H1 (cell line): ENCODE measurements at places on chromosomes 1 and 21. TPM values are rescaled to one million over a fixed set of nuclear protein-coding genes. Genes with fewer than 3 reads are reported as not detected.

DNA sequence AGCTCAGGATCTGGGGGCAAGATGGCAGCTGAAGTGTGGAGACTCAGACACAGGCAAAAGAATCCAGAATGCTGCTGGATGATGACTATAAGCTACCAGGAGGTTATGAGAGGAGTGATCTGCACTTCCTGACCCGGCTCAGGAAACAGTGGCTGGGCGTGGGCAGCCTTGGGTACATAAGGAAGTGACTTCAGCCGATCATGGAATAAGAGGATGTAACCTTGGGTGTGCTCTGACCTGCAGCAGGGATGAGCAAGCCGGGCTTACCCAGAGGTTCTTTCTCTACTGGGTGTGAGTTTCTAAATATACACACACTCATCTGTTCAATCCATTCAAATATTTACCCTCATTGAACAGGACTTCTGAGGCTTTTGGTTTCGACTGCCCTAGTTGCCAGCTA is 62.7 kb downstream of the CD34 start:
- no peaks in the 10 kb centered on the region for H3K4me1 ChIP-seq
- H3K4me3 ChIP-seq: no peak overlapping the region
- no peaks in the 10 kb centered on the region for H3K36me3 ChIP-seq
- DNase-seq: no peak
- H3K27ac ChIP-seq: no peak overlapping the region
- H3K27me3 ChIP-seq: no peaks in the 10 kb centered on the region

DNA sequence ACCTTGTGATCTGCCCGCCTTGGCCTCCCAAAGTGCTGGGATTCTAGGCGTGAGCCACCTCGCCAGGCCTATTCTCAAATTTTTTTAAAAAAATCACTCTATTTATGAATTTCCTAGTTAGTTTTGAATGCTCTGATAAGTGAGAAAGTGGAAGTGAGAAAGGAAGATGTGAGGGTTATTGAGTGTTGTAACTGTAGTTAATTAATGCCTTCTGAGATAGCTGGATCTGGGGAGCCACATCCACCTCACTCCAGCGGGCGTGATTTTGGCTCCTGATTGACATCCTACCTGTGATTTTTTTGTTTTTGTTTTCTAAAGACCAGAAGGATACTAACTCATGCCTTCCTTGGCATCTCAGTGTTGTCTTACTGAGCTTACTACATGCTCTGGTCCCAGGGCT is 65.6 kb downstream of the ST3GAL3 start:
- no peaks in the 10 kb centered on the region for H3K27me3 ChIP-seq
- DNase-seq: no peak
- no peaks in the 10 kb centered on the region for H3K36me3 ChIP-seq
- no peak overlapping the region for H3K4me3 ChIP-seq

- no peaks in the 10 kb centered on the region for H3K36me3 ChIP-seq
- no peak for DNase-seq
- H3K27me3 ChIP-seq: no peaks in the 10 kb centered on the region
- H3K4me3 ChIP-seq: no peak overlapping the region
- no peak overlapping the region for H3K27ac ChIP-seq
Observed at GRCh38 chr1:6008696-6009095, 16.5 kb upstream of the NPHP4 start.

DNA sequence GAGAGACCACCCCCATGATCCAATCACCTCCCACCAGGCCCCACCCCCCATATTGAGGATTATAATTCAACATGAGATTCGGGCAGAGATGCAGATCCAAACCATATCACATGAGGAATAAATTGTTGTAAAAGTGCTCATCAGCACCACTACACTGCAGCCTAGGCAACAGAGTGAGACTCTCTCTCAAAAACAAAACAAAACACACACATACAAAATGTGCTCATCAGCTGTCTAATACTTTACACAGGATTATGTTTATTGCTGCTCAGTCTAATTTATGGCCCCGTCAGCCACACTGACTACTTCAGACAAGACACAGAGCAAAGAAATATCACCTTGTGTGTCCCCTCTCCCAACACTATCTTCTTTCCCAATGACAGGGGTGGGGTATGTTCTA is 72.9 kb upstream of the PPM1J start:
- DNase-seq: no peak
- H3K27me3 ChIP-seq: no peaks in the 10 kb centered on the region; the same call in 1 of the 2 replicates
- H3K27ac ChIP-seq: no peak overlapping the region
- no peaks in the 10 kb centered on the region for H3K36me3 ChIP-seq

DNA sequence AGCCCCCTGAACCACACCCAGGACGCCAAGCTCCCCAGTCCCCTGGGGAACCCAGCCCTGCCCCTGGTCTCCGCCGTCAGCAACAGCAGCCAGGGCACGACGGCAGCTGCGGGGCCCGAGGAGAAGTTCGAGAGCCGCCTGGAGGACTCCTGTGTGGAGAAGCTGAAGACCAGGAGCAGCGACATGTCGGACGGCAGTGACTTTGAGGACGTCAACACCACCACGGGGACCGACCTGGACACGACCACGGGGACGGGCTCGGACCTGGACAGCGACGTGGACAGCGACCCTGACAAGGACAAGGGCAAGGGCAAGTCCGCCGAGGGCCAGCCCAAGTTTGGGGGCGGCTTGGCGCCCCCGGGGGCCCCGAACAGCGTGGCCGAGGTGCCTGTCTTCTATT is 42.7 kb upstream of the ARHGEF16 start:
- DNase-seq: no peak
- H3K36me3 ChIP-seq: no peaks in the 10 kb centered on the region

DNA sequence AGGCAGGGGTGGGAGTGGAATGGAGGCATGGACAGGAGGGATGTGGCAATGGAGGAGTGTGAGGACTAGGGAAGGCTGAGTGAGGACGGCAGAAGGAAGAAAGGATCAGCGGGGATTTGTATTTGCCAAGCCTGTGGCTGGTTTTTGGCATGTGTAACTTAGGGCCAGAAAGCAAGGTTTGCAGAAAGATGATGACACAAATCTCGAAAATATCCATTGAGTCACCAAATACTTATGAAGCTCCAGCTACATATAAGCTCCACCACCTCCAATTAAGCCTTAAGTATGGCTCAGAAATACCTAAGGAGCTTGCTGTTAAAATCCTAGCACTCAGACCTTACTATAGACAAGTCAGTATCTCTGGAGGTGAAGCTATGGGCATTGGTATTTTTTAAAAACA is 90.1 kb downstream of the OMA1 start:
- H3K36me3 ChIP-seq: no peaks in the 10 kb centered on the region
- no peaks in the 10 kb centered on the region for H3K4me1 ChIP-seq
- no peak overlapping the region for H3K4me3 ChIP-seq
- DNase-seq: no peak
- no peaks in the 10 kb centered on the region for H3K27me3 ChIP-seq

SYNC gene
- 0.17 TPM in 1 of 2 replicates, not detected in the other for total RNA-seq

CELA3A gene
- total RNA-seq: not detected in 2 replicates

FAM151A gene
- total RNA-seq: not detected in 2 replicates

EPHA10 gene
- total RNA-seq: 1.0 and 1.5 TPM in 2 replicates

SLAMF9 gene
- not detected in 2 replicates for total RNA-seq
